GM23248 (cell line): ENCODE measurements at places on chromosomes 4 and X. TPM values are rescaled to one million over a fixed set of nuclear protein-coding genes. Genes with fewer than 3 reads are reported as not detected.

The CSAG1 gene
- not detected in 2 replicates for total RNA-seq

The PLXNB3 gene
- 12.5 and 13.5 TPM in 2 replicates for total RNA-seq

DNA sequence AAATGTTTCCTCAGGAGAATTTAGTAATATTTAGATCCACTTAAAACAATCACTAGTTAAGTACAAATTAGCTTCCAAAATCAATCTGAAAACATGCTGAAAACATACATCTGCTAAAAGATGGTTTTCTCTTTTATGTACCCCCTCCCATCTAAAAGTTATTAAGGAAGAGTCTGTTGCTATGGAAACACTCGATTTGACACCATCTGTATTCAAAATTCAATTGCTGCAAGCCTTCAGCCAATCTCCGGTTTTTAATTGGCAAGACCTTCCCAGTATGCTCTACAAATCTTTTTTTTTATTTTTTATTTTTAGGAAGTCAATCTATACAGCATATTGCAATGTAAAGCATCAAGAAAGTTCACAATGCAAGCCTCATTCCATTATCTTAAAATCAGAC lies 639.3 kb upstream of the FTHL17 start:
- no peak for DNase-seq

GRCh38 chr4:83561381-83561780 lies 25.5 kb downstream of the GPAT3 start:
- DNase-seq: peak; percentile 51

DNA sequence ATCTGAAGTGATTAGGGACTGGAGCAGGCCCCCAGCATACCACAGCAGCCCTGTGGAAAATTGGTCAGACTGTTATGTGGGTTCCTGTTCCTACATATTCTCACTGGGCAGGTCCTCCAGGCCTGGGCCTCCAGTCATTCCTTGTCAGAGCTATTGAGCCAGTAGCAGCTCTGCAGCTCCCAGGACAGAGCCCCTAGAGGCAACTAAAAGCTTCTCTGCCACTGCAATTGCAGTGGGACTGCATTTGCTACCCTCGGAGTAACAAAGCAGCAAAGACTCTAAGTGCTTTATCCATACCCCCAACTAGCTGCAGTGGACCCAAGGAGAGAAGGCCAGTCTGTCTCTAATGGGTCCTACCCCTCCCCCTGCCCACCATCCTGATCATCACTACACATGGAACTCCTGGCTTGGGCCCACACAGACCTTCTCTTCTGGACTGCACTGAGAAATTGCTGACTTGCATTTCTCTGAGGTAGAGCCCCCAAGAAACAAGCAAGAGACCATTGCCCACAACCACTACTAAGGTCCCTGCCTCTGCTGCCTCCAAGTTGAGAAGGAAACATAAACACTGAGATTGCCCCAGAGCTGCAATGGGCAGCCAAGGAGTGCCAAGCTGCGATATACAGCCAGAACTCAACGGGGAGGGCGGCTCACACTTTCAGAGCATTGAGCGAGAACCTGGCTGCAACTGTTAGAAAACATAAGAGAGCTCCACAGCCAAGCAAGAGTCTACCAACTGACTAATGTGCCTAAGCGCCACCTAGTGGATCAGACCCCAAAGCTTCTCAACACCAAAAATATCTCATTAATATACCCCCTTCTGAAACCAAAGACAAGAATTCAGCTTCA lies 738.7 kb upstream of the NDST4 start:
- peak; percentile 56 for DNase-seq
